ENCODE measurements at places on chromosomes 2 and 18.
A peak's percentile ranks its signal among the peaks of the same experiment; 100 is the strongest.

- peak; percentile 19 for DNase-seq
Measured at GRCh38 chr2:48707466-48707865, 48.1 kb downstream of the LHCGR start.

DNA sequence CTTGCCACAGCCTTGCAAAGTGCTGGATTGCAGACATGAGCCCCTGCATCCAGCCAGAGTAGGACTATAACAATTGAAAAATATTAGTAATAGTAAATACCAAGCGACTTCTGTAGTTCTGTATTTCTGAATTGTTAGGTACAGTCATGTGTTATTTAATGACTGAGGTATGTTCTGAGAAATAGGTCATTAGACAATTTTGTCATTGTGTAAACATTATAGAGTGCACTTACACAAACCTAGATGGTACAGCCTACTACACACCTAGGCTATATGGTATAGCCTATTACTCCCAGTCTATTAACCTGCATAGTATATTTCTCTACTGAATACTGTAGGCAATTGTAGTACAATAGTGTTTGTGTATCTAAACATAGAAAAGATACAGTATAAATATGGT lies 92.1 kb downstream of the GALNT1 start:
- no peak for DNase-seq

DNA sequence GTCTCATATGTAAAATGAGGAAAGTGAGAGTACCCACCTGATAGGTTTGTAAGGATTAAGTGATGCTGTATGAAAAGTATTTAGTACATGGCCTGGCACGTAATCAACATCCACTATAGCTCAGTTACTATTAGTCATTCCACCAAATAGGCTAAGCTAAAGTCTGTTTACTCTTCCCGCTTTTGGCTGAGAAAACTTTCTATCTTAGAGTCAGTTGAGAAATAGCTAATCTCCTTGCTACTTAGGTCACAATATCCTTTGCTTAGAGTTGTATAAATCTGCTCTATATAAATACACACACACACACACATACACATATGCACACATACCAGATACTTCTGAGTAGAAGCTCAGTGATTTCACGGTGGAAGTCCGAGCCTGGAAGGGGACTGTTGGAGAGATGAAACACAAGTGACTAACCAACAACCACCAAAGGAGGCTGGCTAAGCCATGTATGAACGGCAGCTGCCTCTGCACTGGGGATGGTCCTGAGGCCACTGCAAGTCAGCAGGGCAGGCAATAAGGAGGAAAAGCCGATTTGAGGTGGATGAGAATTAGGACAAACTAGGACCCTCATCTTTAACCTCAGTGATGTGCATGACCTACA lies 104.6 kb upstream of the EPHA4 start:
- no peak for DNase-seq

GRCh38 chr2:136133176-136133575 lies 15.2 kb upstream of the CXCR4 start:
- DNase-seq = no peak

- no peak for DNase-seq
Measured at GRCh38 chr2:33786881-33787280, 187.8 kb upstream of the FAM98A start.

- no peak for DNase-seq
Measured at GRCh38 chr2:9821805-9822445, 21.3 kb upstream of the TAF1B start.

DNA sequence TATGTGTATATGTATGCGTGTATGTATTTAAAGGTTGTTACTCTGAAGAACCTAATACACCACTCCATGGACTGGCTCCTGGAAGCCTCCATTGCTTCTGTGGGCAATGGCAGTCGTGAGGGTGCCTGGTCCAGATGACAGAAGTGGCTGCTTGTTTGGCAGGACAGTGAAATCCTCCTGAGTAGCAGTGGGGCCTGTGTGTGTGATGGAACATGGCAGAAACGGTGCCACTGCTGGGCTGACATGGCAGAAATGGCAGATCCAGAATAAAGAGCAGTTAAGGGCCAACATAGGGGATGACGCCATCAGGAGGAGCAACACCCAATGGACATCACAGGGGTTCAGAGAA lies 6.1 kb upstream of the CPLX4 start:
- no peak for DNase-seq

DNA sequence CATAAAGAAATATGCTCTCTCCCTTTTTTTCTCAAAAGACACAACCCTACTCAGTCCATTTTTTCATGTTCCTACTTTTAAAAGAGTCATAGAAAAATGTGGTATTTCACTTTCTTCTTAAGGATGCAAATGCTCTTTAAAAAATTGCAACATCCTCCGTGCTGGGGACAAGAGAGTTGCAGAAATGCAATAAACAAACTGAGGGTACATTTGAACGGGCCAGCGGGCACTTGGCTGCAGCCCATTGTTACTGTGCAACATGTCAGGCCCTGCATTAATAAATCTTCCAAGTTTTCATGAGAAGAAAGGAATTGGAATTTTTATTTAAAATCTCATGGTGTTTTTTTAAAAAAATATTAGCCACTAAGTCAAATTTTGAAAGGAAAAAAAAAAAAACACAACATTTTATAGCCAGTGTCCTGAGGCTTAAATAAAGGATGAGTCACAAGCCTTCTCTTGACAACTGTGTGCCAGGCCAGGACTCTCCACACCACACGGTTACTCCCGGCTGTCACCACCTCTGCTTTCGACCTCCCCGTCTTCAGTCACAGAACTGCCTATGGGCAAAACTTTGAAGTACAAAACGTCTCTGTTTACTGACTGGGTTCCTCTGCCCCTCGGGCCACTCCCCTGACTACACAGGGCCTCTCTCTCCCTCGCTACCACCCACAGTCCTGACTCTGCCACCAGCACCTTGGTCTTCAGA lies 57.5 kb upstream of the MFF start:
- DNase-seq = no peak

DNA sequence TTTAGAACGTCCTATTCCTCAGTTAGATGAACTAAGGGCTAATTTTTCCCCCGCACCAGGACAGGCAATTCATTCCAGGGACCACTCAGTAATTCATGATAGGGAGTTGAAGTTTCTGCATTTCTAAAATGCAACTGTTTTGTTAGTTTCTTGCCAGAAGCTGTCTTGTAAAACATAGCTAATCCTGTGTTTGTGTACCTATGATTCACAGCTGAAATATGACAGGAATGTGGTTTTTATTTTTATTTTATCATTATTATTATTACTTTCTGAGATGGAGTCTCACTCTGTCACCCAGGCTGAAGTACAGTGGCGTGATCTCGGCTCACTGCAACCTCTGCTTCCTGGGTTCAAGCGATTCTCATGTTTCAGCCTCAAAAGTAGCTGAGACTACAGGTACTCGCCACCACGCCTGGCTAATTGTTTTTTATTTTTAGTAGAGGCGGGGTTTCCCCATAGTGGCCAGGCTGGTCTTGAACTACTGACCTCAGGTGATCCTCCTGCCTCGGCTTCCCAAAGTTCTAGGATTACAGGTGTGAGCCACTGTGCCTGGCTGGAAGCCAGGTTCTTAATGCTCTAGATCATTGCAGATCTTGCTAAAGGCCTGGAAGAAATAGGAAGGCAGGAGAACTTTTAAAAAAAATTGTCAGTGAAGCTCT lies 154.8 kb upstream of the FHL2 start:
- DNase-seq = no peak

DNA sequence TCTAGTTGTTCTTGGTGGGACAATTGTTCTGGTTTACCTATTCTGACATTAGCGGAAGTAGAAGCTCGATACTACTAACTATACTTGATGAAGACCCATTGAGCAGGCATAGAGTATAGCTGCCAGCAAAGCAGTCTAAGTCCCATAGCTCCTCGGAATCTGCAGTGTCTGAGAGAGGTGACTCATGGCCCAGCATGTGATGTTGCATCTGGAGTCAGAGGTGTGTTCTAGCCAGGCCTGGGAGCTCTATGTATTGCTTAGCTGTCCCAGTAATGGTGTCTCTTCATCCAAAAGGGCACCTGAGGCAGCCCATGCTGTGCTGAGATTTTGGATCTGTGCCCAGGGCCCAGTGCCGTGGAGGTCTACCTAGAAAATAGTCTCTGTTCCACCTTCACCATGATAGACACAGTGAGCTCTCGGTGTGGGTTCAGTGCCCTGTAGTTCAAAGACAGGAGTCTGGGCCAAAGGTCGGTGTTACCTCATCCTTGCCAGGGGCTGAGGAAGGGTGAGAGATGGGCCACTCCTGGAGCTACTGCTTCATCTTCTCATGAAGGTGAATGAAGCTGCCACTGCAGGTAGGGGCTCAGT lies 47.3 kb downstream of the MEX3C start:
- DNase-seq = no peak

DNA sequence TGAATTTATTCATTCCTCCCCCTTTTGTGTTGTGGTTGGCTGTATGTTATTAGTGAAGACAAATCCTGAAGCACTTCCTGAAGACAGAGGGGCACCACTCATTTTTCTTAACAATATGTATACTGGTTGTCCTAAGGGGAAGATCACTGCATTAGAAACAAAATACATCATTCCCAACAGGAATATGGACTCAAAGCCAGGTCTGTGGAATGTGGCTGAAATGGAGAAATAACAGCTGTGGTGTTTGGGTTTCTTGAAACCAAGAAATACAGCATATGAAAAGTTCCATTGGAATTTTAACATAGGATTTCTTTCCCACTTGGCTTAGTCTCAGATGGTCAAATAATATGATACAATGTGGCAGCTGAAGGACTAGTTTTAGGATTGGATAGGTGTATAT lies 267.6 kb downstream of the KCNE4 start:
- no peak for DNase-seq

DNA sequence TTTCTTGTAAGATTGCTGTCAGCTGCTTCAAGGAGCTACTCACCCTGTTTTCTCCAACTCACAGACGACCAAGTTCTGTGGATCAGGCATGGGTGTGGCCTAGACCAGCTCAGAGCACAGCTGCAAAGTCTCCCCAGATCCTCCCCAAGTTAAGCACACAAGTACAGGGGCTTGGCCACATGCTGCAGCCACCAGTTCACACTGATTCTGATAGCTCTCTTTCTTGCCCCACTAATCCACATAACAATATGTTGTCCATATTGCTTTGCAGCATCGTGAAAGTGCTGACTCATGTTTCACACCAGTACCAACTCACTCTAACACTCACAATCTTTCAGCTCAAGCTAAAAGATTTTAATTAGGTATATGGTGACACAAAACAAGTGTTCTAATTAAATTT lies 437.0 kb downstream of the PARD3B start:
- DNase-seq = no peak

- DNase-seq = no peak
Measured at GRCh38 chr2:46241344-46241743, 55.9 kb upstream of the EPAS1 start.

DNA sequence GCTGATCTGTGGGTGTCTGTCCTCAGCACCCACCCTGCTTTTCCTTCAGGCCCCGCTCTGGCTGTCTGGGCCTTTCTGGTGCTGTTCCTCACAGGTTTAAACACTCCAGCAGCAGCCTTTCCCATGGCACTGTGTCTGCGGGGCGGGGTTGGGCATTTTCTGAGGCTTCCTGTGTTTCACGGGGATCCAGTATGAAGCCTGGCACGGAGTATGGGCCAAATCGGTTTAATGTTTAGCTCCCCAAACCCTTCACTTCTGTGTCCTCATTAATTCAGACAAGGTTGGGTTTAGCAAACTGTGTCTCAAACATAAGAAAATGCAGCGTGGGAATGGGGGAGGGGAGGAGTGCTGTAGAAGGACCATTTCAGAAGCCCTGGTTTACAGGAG lies 44.9 kb downstream of the HPCAL1 start:
- no peak for DNase-seq

- no peak for DNase-seq
Measured at GRCh38 chr18:27794181-27794926, 382.6 kb downstream of the CDH2 start.

DNA sequence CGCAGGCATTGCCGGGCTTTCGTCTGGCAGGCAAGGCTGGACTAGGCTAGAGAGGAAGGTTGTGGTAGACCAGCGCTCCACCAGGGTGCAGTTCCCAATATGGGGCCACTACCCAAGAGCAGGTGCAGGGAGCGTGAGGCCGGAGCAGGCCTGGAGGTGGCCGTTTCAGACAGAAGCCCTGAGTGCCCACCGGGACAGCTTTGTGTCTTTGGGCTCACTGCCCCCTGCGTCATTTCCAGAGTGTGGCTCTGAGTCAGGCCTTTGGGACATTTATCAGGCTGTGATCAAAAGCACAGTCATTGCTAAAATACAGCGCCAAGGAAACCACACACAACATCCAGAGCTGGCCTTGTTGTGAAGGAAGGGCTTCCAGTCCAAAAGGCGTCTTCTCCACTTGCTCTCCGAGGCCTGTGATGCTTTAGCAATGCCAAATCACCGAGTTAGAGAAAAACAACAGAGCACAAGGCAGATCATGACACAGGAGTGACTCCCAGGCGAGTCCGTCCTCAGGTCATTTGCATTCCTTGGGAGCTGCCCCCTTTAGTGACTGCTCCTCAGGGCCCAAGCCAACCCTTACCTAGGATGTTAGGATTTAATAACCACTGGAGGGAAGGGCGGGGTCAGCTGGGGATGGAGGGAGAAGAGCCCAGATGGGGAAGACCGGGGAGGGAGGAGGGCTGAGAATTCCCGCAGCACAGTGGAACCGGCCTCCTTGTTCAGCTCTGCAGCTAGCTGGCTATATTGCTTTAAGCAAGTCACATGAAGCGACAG lies 42.3 kb downstream of the RFX8 start:
- DNase-seq = no peak

DNA sequence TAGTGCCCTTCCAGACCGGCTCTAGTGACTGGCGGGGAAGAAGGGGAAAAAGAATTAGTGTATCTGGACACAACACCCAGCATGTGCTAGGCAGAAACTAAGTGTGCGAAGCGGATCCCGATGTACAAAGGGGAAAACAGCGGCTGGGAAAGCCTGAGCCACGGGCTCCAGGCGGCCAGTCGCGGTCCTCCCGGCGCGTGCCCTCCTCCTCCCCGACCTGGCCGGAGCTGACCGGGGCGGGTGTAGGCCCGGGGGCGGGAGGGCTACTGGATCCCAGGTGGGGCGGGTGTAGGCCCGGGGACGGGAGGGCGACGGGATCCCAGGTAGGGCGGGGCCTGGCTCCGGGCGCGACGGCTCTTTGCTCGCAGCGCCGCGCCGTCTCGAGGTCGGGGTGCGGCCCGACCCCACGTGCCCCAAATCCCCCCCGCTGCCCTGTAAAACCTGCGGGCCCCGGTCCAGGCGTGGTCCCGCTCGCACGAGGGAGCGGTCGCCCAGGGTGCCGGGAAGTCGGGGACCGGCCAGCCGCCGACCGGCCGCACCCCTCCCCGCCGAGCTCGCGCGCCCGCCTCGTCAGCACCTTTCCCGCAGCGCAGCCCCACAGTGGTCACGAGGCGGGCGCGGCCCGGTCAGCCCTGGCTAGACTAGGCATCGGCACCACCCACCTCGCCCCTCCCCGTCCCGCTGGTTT lies 48.8 kb downstream of the C2orf42 start:
- DNase-seq = peak; percentile 57

Measured in NCI-H526 treated with DMSO at 0.1 percent for 48 hours (cell line).